GM23248 (cell line): ENCODE measurements at places on chromosomes 5 and 9. TPM values are rescaled to one million over a fixed set of nuclear protein-coding genes. Genes with fewer than 3 reads are reported as not detected.

LHX2 gene
- not detected in 2 replicates for total RNA-seq

CBY3 gene
- total RNA-seq: not detected in 2 replicates

INSYN2B gene
- 43.2 and 50.7 TPM in 2 replicates for total RNA-seq

SHC3 gene
- 0.54 and 0.63 TPM in 2 replicates for total RNA-seq

CCL27 gene
- total RNA-seq: not detected in 2 replicates

TIMD4 gene
- total RNA-seq: not detected in 2 replicates

GRCh38 chr5:17222664-17223063, 5.2 kb downstream of the BASP1 start:
- H3K4me3 ChIP-seq: peak overlapping the region; percentile 17
- peak overlapping the region; percentile 41 for H3K27ac ChIP-seq
- peaks cover 77% of the 10 kb centered on the region for H3K4me1 ChIP-seq
- 0 out of 2 replicates have a peak, but pooled peaks cover 4% of the 10 kb centered on the region for H3K36me3 ChIP-seq
- H3K27me3 ChIP-seq: no peaks in the 10 kb centered on the region

DNA sequence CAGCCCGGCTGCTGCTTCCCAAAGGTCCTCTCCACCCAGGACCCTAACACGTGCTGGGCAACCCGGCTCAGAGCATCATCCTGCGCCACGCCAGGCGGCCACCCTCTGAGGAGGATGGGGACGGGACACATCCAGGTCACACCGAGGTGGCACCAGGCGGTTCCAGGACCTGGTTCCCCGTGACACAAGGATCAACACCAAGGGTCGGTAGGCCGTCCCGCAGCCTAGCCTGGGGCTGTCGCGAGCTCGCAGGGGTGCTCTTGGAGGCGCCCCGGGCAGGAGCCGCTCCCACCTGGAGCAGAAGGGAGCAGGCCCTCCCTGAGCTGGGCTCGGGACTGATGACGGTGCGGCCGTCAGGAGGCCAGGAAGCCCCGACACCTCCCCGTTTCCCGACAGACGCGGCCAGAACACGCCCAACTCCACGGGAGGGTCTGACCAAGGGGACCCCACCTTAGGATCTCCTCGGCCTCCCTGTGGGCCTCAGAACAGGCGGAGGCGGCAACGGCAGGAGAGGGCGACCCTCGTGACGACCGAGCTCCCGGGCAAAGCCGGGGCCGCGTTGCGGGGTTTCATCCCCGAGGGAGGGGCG, 6.3 kb downstream of the EXD3 start:
- no peak for DNase-seq
- no peak overlapping the region for H3K4me3 ChIP-seq
- peaks cover 12% of the 10 kb centered on the region for H3K4me1 ChIP-seq
- H3K36me3 ChIP-seq: no peaks in the 10 kb centered on the region
- H3K27me3 ChIP-seq: no peaks in the 10 kb centered on the region

DNA sequence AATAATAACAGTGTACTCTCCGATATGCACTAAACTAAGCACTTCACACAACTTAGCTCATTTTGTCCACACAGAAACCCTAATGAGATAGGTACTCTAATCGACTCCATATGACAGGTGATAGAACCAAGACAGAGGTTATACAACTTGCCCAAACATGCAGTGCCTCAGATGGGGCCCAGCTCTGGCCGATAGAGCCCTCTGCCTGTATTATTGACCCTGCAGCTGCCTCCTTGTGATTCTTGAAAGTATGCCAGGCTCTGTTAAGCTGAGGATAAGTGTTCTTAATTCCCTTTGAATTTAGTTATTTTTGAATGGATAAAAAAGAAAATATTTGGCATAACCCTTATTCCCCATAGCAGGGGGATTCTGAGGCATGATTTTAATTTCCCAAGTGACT, 78.5 kb downstream of the HMHB1 start:
- H3K27ac ChIP-seq: peak overlapping the region; percentile 91
- no peaks in the 10 kb centered on the region for H3K27me3 ChIP-seq
- peak; percentile 36 for DNase-seq
- H3K4me1 ChIP-seq: peaks cover 56% of the 10 kb centered on the region

DNA sequence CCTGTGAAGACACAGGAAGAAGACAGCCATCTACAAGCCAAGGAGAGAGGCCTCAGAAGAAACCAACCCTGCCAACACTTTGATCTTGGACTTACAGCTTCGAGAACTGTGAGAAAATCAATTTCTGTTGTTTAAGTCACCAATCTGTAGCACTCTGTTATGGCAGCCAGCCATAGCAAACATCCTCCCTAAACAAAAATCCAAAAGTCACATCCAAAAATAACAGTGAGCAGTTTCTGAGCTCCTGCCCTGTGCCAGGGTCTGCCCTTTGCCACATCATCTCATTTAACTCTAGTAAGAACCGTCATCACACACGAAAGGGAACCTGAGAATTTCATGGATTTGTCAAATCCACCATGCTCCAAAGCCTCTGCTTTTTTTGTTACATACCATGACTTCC, 118.8 kb downstream of the TRIM36 start:
- H3K4me3 ChIP-seq: no peak overlapping the region
- H3K36me3 ChIP-seq: no peaks in the 10 kb centered on the region
- DNase-seq: no peak
- no peak overlapping the region for H3K27ac ChIP-seq

- no peaks in the 10 kb centered on the region for H3K36me3 ChIP-seq
- no peaks in the 10 kb centered on the region for H3K27me3 ChIP-seq
- no peak for DNase-seq
- H3K27ac ChIP-seq: no peak overlapping the region
- H3K4me3 ChIP-seq: no peak overlapping the region
Measured at GRCh38 chr9:99303177-99303576, 81.1 kb downstream of the SEC61B start.

- H3K4me3 ChIP-seq: no peak overlapping the region
- peaks cover 50% of the 10 kb centered on the region for H3K36me3 ChIP-seq
- H3K4me1 ChIP-seq: peaks cover 12% of the 10 kb centered on the region
- no peaks in the 10 kb centered on the region for H3K27me3 ChIP-seq
- H3K27ac ChIP-seq: no peak overlapping the region
Measured at GRCh38 chr9:136416427-136416826, 6.0 kb downstream of the PMPCA start.

DNA sequence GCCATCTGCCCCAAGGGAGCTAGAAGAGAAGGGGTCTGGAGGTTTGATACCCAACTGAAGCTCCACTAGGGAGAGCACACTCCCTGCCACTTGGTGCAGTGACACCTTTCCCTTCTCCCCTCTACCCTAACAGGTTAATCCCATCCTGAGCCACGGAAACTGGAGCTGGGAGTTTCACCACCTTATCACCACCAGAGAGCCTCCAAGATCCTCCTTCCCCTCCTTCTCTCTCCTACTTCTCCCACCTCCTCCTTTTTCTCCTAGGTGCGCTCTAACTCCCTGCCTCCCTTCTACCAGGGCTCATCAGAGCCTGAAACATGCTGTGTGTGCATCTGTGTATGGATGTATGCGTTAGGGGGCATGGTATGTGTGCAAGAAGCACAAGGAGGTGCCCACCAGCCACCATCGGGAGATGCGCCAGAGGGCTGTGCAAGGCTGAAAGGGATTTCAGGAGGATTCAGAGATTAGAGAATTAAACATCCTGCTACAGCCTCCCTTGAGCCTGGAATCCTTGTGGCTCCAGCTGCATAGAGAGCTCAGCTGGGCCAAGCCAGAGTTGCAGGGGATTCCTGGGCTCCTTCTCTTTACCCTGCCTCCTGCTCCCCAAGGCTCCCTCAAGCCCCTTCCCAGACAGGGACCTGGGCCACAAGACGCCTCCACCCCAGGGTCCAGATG, 89.8 kb downstream of the PCDH1 start:
- H3K27ac ChIP-seq: no peak overlapping the region
- no peak for DNase-seq
- H3K36me3 ChIP-seq: no peaks in the 10 kb centered on the region

DNA sequence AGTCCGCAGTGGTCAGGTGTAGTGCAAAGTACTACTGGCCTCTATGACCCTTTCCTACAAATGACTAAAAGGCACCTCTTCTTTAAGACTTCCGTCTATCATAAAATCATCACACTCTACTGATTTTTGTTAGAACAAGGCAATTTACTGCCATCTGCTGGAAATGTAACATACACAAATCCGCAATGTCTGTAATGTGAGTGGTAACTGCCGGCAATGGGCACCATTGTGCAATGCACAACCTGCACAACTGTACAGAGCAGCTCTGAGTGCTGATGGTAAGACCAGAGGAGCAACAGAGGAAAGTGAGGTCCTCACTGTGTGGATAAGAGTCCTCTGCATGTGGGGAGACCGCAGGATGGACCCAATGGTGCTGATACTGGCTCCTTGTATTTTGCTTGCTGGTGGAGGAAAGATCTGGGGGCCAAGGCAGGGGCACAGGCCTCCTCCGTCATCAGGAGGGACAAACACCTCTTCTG, 103.7 kb downstream of the ATPSCKMT start:
- no peaks in the 10 kb centered on the region for H3K36me3 ChIP-seq
- peak; percentile 71 for DNase-seq
- no peak overlapping the region for H3K4me3 ChIP-seq
- no peaks in the 10 kb centered on the region for H3K27me3 ChIP-seq

- H3K27ac ChIP-seq: peak overlapping the region; percentile 39; the same call in 1 of the 2 replicates
- H3K4me1 ChIP-seq: peaks cover 21% of the 10 kb centered on the region
- no peak overlapping the region for H3K4me3 ChIP-seq
- peak; percentile 60 for DNase-seq
Measured at GRCh38 chr5:9621379-9621903, 8.7 kb downstream of the TAS2R1 start.

DNA sequence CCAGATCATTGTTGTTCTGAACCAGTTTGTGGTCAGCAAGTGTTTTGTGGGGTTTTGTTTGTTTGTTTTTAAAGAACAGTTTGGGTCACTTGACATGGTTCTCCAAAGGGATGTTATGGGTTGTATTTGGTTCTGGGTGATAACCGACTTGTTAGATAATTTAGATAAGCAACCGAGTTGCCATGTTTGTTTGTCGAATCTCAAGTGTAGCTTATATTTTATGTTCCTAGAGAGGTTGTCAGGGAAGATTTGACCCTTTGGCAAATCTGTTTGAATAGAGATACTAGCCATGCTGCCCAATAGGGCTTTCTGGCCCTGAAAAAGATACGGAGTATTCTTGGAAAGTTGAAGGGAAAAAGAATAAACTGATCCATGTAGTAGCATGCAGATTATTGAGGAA, 12.2 kb upstream of the FGF18 start:
- no peak for DNase-seq
- peaks cover 31% of the 10 kb centered on the region for H3K4me1 ChIP-seq
- no peaks in the 10 kb centered on the region for H3K27me3 ChIP-seq
- 0 out of 2 replicates have a peak overlapping the region, but pooled peaks have one; percentile 3 for H3K27ac ChIP-seq
- H3K36me3 ChIP-seq: peaks cover 69% of the 10 kb centered on the region

DNA sequence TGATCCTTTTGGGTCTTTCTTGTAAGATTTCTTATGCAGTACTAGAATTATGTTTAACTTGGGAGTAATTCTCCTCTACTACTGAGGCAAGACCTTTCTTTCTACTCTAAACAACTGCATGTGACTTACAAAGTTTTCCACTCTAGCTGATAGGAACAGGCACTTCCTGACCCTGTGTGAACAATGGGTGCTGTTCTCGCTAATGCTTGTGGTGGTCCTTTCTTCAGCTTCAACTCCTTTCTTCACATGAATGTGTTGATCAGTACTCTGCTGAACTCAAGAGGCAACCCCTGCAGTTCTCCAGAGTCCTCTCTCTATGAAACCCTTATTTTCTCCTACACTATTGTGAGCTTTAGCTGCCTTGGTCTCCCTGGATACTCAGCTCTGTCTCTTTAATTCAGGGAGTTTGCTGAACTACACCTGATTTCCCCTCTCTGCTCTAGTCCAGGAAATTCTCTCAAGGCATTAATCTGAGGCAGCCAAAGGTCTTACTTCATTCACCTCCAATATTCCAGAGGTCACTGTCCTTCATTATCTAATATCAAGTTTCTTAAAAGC, 484.6 kb upstream of the PIK3R1 start:
- H3K4me3 ChIP-seq: no peak overlapping the region
- no peaks in the 10 kb centered on the region for H3K27me3 ChIP-seq
- H3K4me1 ChIP-seq: no peaks in the 10 kb centered on the region
- no peak overlapping the region for H3K27ac ChIP-seq

DNA sequence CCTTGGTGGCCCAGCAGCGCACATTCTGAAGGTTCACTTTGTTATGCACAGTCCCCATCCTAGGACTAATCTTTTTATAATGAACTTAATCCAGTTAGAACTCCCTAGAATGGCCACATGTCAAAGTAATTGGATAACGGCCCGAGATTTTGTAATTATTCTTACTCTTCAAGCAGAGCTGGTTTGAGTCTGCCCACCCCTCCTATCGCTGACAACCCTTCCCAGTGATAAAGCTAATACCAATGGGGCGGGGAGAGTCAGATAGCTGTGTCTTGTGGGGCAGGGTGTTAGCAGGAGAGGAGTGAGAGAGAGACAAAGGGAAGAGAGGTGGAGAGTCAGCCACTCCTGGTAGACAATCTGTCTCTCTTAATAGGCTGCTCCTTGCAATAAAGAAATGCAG, 356.9 kb downstream of the SLIT3 start:
- no peaks in the 10 kb centered on the region for H3K27me3 ChIP-seq
- no peak overlapping the region for H3K27ac ChIP-seq
- DNase-seq: no peak
- H3K36me3 ChIP-seq: no peaks in the 10 kb centered on the region
- H3K4me1 ChIP-seq: peaks cover 13% of the 10 kb centered on the region; the same call in 1 of the 2 replicates

DNA sequence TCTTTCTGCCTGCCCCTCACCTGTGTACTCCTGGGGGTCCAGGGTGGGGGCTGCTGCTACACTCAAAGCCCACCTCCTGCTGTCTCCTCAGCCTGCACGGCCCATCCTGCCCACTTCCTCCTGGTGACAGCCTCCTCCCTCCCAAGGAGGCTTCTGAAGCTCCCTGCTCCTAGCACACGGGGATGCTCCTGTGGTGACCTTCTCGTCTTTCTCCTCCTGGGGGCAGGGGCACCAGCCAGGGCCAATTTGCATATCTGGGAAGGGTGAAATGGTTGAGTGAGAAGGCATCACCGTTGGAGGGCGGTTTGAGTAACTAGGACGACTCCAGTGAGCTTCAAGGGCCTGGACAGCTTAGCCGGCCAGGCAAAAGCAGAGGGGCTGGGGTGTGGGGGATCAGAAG, 51.9 kb upstream of the COL5A1 start:
- peaks cover 39% of the 10 kb centered on the region for H3K4me1 ChIP-seq
- no peak for DNase-seq
- no peaks in the 10 kb centered on the region for H3K27me3 ChIP-seq
- H3K27ac ChIP-seq: no peak overlapping the region

GRCh38 chr5:158256096-158256495, 397.2 kb upstream of the CLINT1 start:
- H3K4me3 ChIP-seq: no peak overlapping the region
- no peak for DNase-seq
- no peaks in the 10 kb centered on the region for H3K4me1 ChIP-seq
- H3K36me3 ChIP-seq: no peaks in the 10 kb centered on the region
- H3K27me3 ChIP-seq: no peaks in the 10 kb centered on the region
